ENCODE measurements at places on chromosomes 6 and 20.
A peak's percentile ranks its signal among the peaks of the same experiment; 100 is the strongest.

DNA sequence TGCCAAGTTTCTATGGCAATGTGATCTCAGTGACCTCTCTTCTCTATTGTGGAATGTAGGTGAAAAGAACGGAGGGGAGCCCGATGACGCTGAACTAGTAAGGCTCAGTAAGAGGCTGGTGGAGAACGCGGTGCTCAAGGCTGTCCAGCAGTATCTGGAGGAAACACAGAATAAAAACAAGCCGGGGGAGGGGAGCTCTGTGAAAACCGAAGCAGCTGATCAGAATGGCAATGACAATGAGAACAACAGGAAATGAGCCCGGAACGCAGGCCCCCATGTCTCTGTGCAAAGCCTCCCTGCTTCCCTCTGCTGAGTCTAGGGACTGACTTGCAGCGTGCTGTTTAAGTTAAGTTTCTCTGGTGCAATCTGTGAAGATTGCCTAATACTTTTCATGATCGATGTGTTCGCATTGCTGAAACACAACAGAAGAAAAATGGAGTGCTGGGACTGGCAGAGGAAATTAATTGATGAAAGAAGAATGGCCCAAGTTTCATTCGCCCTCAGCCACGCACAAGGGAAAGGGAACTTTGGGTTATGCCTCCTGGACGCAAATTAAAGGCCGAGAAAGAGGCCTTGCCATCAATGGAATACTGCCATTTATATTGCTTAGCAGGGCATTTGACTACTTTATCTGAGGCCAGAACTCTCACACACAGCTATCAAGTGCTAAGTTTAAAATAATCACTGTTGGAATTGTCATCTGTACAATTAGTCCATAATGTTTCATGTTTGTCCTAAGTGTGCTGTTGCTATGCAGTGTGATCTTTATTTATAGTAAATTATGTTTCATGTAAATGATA, 146.4 kb downstream of the AKAP7 start:
- DNase-seq = no peak

DNA sequence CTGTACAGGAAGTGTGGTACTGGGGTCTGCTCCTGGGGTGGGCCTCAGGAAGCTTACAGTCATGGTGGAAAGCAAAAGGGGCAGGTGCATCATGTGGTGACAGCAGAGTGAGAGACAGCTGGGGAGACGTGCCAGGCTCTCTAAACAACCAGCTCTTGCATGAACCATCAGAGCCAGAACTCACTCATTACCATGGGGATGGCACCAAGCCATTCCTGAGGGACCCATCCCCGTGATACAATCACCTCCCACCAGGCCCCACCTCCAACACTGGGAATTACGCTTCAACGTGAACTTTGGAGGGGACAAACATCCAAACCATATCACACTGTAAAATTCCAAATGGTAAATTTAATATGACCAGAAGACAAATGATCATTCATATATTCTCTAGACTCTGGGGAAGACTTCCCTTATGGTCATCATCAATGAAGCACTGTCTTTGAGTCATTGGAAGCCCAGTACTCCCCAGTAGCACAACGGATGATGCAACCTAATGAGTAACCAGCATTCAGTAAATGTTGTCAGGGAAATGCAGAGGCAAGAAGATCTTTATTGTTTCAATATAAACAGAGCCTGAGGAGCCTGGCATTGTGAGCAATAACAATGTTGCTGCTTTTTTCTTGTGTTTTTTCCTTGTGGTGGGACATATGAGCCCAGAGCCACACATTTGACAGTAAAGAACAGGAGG, 48.2 kb upstream of the RALY start:
- DNase-seq = no peak

GRCh38 chr6:100504786-100505737, 40.3 kb upstream of the SIM1 start:
- no peak for DNase-seq

DNA sequence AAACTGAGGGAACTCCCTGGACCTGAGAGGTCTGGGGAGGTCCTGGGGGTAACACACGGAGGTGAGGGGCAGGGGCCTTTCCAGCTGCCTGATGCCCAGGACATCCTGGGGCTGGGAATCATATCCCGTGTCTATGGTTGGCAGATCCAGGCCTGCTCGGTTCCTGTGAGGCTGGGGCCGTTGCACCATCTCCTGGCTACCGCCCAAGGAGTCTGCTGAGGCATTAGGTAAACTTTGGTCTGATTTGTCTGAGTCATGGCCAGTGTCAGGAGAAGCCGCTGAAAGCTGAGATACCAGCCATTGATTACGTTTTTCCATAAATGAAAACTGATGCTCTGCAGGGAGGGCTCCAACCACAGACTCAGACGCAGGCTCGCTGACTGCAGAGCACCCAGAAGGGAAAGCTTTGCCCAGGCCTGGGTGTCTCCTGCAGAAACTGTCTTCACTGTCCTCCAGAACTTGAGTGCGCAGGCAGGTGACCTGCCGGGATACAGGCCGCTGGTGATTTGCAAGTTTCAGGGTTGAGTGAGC, 14.2 kb downstream of the TRAF3IP2 start:
- DNase-seq = no peak

DNA sequence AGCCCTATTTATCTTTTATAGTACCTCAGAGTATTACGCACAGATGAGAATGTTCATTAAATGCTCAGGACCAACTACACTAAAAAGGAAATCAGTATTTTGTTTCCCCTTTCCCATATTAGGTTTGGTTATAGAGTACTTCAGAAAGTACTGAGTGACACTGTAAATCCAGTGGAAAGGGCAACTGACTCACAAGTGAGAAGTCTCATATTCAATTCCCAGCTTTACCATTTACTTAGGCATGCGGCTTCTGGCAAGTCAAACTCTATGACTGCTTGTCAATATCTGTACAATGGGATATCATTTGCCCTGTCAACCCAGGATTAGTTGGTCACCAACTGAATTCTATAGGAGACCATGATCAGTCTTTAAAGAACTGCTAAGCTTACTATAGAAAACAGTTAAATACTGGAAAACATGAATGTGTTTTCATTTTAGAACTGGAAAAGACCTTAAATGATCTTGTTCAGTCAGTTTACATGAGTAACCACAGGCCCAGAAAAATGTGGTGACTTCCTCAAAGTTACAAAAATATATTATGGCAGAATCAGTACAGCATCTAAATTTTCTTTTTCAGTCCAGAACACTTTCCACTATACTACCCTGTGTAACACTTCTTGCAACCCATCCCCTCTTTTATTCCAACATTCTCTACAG, 3.6 kb downstream of the MAP3K7 start:
- DNase-seq = no peak

- peak; percentile 83 for DNase-seq
Observed at GRCh38 chr6:30752157-30752927, 8.0 kb upstream of the IER3 start.
